HepG2 (cell line): ENCODE measurements at places on chromosomes 2 and 18.
A peak's percentile ranks its signal among the peaks of the same experiment; 100 is the strongest.

- no peak for DNase-seq
Observed at GRCh38 chr2:143422681-143423080, 293.5 kb downstream of the ARHGAP15 start.

DNA sequence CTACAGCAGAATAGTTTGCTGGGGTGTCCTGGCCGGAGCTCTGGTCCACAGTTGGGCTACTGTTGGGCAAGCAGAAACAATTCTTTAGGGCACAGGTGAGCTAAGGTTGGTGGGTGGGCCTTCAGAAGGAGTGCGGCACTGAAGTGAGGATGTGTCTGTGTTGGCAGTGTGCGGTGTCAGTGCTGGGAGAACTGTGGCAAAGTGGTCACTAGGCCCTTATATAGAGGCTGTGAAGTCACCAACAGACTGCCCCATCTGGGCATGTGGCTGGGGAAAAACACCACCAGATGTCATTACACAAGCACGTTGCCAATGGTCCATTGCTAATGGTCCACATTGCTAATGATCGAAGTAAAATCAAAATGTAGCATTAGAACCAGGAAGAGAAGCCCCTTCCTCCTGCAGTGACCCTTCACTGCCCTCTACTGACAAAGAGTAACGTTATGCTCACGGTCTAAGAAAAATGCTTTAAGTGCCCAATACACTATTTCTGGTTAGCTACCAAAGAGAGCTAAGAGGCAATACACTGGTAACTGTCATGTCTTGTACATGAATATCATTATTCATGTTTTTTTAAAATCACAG lies 21.3 kb downstream of the SCN1A start:
- peak; percentile 19 for DNase-seq

DNA sequence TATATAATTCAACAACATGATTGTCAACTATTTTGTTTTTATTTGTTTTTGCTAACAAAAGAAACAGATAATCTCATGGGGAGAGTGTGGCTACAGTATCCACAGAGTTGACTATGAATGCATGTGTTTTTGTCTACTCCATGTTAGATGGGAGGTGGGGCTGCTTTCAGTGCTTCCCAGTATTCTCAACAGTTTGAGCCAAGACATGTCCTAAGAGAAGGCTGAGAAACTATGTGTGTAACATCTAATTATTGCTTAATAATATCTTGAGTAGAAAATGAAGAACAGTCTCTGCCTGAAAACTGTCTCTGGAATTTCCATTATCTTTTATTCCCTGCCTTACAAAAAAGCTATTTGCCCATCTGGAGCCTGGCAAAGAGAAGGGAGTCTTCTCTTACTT lies 178.8 kb upstream of the MMADHC start:
- DNase-seq: no peak

DNA sequence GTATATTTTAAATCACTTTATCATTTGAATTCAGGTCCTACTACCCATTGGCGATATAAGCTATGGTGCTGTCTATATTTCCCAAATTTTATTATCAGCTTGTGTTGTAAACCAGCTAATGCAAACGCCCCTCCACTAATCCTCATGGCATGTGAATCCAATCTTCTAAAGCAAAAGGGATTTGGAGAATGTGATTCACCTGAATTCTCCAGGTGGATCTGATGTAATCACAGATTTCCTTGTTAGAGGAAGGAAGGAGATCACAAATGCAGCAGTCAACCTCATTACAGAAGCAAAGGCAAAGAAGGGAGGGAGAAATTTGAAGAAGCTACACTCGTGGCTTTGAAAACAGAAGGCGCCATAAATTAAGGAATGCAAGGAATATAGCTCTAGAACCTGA lies 431.1 kb upstream of the CDH19 start:
- DNase-seq: no peak

- DNase-seq: no peak
Observed at GRCh38 chr2:175852879-175853615, 149.0 kb downstream of the LNPK start.

DNA sequence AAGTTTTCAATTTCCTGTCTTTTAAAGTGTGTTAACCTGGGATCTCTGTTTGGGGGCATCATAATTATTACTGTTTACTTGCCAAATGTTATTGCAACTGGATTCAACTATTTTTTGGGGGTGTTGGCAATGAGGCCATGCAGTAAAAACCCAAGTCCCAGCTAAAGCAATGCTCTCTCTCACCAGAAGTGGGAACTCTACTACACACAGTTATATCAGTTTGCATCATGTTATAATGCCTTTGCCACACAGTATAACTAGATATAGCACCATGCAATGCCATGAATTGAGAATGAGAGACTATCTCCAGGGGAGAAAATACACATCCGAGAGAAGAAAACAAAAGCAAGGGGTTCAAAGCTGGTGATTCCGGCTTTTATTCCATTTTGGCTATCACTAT lies 79.0 kb downstream of the GCA start:
- no peak for DNase-seq
